ENCODE measurements at places on chromosomes 11 and 22.

DNA sequence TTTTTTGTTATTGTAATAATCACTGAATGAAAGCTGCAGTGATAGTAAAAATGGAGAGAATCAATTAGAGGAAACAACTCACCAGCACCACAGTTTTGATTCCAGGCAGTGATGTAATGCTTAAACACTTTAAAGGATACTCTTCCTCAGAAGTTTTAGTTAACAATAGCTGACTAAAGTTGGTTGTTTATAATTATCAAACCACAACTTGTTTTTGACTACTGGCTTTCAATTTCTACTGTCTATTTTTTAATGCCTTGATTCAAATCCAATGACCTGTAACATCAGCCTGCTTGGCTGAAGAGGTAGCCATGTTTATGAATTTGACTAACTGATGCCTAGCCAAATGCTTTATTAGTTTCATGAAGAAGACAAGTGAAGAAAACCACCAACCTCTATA lies 18.2 kb upstream of the CASP12 start:
- DNase-seq, result no peak

DNA sequence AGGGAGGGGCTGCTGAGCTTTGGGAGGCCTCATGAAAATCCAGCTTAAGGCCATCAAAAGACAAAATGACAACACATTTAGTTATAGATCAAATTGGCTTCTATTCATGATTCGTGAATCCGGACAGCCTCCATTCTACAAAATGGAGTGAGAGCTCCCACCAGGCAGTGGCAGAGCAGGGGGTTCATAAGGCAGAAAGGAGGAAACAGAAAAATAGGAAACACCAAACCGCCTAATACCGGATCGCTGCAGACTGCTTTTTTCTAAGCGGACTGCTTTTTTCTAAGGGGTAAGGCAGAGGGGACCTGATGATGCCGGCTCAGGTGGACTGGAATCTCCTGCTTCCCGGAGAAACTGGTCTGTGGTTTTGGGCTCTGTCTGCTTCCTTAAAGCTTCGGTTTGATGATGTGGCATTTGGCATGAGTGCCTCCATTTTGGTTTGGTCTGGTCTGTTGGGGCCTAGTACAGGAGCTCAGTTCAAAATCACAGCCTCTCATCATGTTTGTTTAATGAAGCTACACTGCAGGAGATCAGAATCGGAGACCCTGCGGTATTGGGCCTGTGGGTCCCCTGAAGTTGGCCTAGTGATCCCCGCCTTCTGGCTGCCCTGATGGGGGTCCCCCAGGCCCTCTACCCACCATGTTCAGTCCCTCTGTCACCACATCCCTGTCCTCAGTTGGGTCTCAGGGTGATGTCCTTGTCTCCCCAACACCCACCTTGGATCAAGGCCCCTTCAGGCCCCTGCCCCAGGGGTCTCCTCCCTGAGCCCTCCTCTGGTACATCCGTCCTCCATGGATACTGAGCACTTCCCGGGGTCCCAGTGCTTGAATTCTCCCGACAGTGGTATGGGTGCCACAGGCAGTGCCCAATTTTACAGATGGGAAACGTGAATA lies 1.2 kb downstream of the ALDH3B1 start:
- DNase-seq, result no peak

DNA sequence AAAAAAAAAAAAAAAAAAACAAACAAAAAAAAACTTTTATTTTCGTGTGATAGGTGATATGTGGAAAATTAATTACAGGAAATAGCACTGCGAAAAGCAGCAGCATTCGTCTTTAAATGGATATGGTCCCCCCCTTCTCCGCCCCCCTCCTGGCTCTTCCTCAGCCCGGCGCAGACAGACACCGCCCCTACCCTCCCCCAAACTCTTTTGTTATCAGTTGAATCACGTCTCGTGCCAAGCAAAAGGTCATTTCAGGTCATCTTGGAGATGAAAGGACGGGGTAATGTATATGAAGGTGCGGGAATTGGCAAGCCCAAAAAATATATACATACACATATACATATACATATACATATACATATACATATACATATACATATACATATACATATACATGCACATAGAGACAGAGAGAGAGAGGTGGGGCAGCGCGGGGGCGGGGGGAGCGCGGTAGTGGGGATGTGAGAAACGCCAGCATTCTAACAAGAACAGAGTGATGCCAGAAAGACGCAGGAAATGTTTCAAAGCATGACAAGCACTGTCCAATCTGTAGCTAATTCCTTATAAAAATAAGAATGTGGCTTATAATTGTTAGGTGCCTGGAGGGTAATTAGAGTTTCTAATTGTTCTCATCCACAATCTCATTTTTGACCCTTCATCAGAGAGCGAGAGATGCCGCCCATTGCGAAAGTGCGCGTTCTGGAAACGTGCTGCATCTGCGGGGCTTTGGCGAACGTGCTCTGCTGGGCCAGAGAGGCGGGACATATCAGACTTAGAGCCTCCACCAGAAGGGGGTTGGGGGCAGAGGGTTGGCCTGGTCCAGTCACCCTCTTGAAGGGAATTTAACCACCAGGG lies 214.5 kb upstream of the UBASH3B start:
- DNase-seq, result no peak

- no peak for DNase-seq
These were observed 74.5 kb upstream of the LMO1 start for GRCh38 chr11:8338138-8338537.

GRCh38 chr11:110340436-110340835 lies 44.0 kb upstream of the RDX start:
- DNase-seq, result no peak

DNA sequence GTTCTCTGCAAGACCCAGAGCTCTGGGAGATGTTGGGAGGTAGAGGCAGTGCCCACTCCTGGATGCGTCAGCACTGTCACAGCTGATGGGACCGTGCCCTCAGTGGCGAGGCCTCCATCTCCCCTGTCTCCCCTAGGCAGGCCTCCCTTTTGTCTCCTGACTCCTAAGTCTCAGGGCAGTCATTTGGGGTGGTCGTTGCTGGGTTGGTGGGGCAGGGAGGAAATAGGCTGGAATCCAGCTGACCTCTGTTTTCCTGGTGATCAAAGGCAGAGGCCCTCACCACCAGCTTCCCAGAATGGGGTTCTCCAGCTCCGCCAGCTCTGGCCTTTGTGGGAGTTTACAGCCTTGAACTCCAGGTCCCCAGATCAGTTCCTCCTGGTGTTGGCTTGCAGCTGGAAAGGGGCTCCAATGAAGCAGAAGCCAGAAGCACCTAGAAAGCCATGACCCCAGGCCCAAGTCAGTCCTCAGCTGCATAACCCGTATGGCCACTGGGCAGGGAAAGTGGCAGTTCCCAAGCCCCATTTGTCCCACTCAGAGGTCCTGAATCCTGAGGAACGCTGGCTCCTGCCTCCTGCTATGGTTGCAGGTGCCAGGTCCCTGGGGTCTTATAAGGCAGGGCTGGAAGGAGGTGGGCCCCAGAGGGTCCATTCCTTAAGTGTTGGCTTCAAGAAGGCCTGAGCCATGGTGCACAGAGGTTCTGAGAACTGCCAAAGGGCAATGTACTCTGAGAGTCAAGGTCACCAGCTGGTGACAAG lies 7.3 kb upstream of the FXYD2 start:
- DNase-seq, result no peak

DNA sequence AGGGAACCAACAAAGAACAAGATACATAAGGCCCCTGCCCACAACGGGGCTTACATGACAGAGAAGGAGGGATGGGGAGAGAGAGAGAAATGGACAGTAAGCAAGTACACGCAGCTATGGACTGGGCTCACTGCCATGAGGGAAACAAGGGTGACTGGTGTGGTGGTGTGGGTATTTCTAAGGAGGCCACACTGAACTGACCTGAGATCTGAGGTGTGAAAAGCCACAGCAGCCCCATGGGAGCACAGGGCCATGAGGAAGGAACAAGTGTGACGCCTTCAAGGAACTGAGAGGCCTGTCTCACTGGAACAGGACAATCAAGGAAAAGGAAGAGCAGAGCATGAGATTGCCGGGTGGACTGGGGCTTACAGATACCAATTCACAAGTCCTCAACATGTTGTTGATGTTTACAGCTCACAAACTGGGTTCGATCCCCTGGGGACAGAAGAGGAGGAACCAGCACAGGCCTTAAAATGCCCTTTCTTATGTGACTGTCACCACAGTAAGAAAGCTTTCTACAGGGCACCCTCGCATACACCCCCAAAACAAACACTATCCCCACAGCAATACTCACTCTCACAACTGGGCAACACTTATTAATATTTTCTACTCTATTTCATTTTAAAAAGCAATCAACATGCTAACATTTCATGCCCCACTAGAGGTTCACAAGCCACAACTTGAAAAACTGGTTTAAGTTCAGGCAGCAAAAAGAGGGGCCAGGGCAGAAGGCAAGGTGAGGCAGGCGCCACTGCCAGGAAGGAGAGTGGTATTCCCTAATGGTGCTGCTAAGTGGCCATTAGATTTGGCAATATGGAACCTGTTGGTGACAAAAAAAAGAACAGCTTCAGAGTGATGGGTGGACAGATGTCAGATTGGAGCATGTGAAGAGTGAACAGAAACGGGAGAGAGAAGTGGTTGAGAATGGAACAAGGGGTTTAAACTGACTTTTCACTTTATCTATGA lies 39.1 kb downstream of the TCIRG1 start:
- DNase-seq, result no peak

GRCh38 chr11:86999859-87000753 lies 37.6 kb upstream of the TMEM135 start:
- no peak for DNase-seq

GRCh38 chr11:66231561-66231960 lies 36.9 kb upstream of the RAB1B start:
- no peak for DNase-seq

DNA sequence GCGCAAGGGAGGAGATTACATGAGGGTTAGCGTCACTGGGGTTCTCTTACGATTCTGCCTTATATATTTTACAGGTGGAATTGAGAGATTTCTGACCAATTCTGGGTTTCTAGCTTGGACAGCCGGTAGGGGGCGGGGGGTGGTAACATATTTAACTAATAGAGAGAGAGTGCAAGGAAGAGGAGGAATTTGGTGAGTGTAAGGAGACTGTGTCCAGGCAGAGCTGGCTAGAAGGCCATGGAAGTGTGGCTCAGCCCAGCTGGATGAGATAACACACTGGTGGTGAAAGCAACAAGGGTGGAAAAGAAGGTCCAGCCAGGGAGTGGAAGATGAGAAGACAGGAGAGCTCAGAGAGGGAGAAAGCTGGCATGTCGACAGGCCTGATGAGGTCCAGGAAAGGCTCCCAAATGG lies 56.5 kb downstream of the ST3GAL4 start:
- no peak for DNase-seq

GRCh38 chr11:12133547-12134235 lies 23.3 kb downstream of the MICAL2 start:
- DNase-seq, result no peak

Data from stimulated activated CD4-positive, alpha-beta T cell treated with anti-CD3 and anti-CD28 coated beads, Interleukin-1b, Interleukin-23, amount 100 ng/mL, for 1 hour (primary cell).